A172 (cell line): ENCODE measurements at places on chromosomes 2 and 18.

GRCh38 chr2:101463911-101464641, 10.8 kb downstream of the RFX8 start:
- peak; percentile 83 for DNase-seq

GRCh38 chr2:108446703-108447102, 2.3 kb upstream of the GCC2 start:
- DNase-seq = no peak

- DNase-seq = no peak
Measured at GRCh38 chr18:76846217-76846616, 23.9 kb downstream of the ZNF236 start.

- peak; percentile 13 for DNase-seq
Measured at GRCh38 chr18:43277164-43277600, at the start of gene SYT4. Gene SYT4 (minus strand): TSS chr18:43277490. CDS start chr18:43277281, 209 bp downstream.

DNA sequence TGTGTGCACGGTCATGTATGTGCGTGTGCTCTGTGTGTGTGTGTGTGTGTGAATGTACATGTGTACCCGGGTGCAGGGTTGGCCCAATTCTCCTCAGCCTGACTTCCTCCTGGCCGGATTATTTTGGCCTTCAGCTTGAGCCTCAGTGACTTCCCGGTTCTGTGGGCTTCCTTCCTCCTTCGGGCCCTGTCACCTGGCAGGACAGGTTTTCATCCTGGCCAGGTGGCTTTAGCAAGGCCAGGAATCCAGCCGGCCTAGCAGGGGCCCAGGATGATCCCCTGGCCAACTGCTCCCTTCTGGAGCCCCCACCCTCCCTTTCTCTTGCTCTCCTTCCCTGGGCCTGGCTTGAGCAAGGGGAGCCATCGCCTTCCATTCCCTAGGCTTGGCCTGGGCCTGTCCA, 140.5 kb downstream of the INHBB start:
- DNase-seq = no peak

- DNase-seq = no peak
Measured at GRCh38 chr18:33959609-33960008, 265.1 kb downstream of the NOL4 start.

DNA sequence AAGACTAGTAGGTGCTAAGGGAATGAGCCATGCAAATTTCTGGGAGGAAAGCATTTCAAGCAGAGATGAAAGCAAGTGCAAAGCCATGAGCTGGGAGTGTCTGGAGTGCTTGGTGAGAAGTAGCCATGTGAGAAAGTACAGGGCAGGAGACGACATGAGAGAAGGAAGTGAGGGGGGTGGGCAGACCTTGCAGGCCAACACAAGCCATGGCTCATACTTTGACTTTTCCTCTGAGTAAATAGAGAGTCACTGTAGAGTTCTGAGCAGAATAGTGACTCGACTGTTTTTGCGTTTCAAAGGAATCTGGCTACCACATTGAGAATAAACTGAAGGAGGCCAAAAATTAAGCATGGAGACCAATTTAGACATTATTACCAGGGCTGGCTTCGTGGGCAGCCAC, 42.2 kb downstream of the SCN2A start:
- DNase-seq = no peak

- no peak for DNase-seq
Measured at GRCh38 chr2:14936426-14936825, 303.9 kb downstream of the LRATD1 start.

GRCh38 chr18:56028514-56028913, 440.5 kb upstream of the TCF4 start:
- DNase-seq = peak; percentile 11

DNA sequence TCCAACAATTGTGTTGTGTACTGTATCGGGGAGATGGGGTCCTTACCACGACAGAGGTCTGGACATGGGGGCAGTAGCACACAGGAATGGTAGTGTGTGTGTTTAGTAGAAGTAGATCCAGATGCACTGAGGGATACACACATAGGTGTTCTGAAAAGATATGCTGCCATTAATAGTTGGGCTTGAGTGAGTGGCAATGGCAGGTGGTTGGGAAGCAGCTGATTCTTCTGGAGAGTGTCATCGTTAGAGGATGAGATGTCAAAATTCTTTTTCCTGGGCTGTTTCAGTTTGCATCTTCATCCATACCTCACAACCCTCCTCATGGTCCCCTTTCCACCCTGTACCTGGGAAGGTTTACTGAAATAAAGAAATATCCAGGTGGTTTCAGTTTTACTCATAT, 66.6 kb downstream of the UGGT1 start:
- DNase-seq = no peak

DNA sequence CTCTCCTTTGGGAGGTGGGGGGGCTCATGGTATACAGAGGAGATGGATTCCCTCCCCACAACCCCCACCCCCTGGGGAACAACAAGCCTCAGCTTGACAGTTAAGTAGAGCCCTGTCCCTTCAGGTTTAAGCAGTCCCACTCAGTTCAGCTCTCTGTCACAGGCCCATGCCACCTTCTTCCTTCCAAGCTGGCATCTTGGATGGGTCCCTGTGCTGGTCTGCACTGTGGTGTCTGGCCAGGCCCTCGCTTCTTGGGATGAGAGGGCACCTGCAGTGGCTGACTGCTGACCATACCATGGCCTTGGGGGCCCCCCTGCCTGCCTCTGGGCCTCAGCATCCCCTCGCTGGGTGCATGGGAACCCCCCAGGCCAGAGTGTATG, 20.4 kb upstream of the GPR17 start:
- no peak for DNase-seq

DNA sequence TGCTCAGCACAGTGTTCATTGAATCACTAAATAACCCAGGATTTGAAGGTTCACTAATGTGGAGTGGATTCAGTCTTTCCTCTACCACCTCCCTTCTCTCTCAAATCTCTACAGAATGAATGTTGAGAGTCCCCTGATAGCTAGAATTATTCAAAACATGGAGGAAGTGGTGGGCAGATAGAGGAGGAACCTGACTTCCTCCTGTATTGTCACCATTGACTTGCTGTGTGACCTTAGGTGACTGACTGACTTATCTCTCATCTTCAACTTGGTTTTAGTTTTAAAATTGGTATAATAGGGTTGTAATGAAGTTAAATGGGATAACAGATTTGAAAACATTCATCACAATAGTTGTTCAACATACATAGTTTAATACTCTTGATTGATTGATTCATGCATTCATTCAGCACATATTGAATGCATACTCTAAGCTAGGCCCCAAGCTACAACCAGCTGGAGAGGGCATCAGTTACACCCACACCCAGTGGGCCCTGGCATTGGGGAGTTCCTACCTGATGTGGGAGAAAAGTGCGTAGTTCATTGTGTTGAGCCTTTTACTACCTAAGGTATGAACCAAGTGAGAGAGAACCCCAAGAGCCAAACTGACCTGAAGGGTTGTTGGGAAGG, 96.0 kb downstream of the WDR7 start:
- no peak for DNase-seq

DNA sequence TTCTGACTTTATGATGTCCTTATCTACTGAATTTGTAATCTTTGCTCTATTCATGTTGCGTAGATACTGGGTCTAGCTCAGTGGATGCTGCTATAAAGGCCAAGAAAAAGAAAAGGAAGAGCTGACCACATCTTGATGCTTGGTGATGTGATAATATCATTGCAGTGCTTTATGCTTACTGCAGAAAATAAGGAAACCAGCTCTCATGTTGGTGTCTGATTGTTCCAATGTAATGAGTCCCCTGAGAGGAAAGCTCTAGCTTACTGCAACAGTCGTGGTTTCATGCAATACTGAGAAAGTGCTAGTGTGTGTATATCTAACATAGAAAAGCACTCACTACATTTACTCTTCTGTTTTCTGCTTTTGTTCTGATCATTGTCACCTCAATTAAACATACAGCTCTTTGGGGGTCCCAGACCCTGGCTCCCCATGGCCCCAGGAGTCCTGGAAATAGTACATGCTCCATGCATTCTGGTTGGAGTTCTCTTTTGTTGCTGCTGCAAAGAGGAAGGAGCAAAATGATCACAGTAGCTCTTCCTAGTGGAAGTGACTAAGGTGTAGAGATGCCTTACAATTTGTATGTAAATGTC, 338.8 kb downstream of the CYRIA start:
- DNase-seq = no peak

- DNase-seq = no peak
Measured at GRCh38 chr2:70473101-70473722, 80.4 kb downstream of the TGFA start.

DNA sequence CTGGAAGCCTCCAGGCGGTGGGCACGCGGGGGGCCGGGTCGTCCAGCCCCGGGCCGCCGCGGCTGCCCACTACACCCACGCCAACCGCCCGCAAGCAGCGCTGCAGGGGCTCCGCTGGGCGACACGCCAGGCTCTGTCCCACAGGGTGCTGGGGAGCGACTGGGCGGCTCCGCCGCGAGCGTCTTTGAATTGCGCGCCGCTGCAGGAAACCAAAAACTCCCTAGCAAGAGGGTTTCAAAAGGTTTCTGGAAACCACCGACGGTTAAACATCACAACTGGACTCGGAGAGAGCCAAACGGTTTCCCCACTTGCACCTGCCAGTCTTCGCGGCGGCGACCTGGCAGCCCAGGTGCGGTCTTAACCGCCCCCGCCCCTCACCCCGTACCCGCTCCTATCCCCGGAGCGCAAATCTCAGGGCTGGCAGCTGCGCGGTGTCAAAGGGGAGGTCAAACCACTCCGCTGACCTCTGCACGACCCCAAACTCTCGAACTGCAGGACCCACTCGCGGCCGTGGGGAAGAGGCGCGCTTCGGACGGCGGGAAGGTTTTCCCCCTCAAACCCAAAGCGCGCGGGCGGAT, 1.0 kb downstream of the CXCR4 start:
- DNase-seq = no peak

DNA sequence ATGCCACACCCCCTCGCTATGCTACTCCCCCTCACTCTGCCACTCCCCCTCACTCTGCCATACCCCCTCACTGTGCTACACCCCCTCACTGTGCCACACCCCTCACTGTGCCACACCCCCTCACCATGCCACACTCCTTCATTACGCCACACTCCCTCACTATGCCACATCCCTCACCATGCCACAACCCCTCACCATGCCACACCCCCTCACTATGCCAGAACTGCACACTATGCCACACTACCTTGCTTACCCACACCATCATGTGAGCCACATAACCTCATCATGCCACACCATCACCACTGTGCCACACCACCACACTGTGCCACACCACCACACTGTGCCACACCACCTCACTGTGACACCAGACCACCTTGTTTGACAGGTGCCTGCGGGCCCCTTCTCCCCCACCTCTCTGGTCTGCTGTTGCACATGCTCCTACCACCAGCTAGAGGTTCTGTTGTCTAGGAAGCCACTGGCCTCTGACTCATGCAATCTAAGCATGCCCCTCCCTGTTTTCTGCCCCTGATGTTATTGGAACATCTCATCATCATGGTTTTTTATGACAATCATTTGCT, 22.0 kb downstream of the MARCHF4 start:
- DNase-seq = peak; percentile 81

- DNase-seq = no peak
Measured at GRCh38 chr2:108931372-108931771, 57.6 kb downstream of the EDAR start.

- DNase-seq = no peak
Measured at GRCh38 chr18:31574359-31574758, 17.3 kb upstream of the TTR start.

DNA sequence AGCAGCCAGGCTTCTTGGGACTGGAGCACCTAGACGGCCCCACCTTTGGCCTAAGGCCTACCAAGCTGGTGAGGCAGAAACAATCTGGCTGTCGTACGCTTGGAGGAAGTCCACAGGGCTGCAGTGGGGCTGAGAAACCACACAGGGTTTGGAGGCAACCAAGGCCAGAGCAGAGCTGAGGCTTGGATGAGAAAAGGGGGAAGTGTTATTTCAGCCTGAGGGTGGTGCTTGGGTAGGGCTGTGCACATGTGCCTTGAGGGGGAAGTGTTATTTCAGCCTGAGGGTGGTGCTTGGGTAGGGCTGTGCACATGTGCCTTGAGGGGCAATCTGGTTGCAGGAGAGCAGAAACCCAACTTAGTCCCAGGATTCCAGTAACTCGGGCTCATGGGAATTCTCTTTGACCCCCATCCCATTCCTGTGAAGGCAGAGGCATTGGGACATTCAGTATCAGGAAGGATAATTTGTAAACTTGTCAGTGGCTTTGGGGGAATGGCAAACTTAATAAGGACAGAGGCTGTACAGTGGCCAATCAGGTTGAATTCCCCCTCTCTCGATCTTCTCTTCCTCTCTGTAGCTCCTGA, 971 bp upstream of the FBXO41 start:
- no peak for DNase-seq

- DNase-seq = peak; percentile 23
Measured at GRCh38 chr2:52465287-52465686, 1302.3 kb upstream of the CHAC2 start.

GRCh38 chr2:66198873-66199272, 236.1 kb upstream of the MEIS1 start:
- DNase-seq = no peak

DNA sequence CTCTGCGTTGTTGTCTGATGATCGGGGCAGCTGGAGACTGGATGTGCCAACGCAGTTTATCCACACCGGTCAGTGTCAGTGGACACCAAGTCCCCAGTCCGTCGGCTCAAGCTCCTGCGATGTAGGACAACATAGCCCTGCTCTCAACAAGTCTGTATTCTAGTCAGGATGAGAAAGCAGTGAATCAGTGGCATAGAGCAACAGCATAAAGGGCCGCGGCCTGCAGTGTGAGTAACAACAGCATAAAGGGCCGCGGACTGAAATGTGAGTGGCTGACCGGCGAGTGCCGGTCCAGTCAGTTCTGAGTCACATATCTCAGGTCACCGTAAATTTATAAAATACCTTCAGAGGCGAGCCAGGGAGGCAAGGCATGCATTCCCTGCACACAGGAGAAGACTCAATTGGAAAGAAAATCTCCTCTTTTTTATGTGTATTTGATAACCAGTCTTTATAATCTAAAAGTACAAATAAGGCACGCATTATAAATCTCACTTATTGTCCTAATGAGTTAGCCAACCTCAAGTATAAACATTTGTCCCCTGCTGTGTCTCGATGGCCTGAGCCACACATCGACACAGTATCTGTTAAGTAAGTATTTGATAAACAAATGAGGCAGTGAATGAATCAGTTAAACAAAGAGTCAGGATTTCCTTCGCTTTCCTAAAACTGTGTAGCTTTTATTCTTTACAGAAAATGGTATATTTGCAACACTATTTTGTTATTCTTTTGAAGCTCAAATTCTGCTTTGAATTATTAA, 33.8 kb upstream of the NFATC1 start:
- peak; percentile 75 for DNase-seq

GRCh38 chr2:58906081-58906645, 665.0 kb upstream of the FANCL start:
- DNase-seq = no peak

- no peak for DNase-seq
Measured at GRCh38 chr2:68653034-68653433, 9.7 kb downstream of the PROKR1 start.

- DNase-seq = no peak
Measured at GRCh38 chr18:67549946-67550345, 33.4 kb upstream of the DSEL start.

- DNase-seq = no peak
Measured at GRCh38 chr2:231646476-231646875, 53.8 kb downstream of the TEX44 start.

DNA sequence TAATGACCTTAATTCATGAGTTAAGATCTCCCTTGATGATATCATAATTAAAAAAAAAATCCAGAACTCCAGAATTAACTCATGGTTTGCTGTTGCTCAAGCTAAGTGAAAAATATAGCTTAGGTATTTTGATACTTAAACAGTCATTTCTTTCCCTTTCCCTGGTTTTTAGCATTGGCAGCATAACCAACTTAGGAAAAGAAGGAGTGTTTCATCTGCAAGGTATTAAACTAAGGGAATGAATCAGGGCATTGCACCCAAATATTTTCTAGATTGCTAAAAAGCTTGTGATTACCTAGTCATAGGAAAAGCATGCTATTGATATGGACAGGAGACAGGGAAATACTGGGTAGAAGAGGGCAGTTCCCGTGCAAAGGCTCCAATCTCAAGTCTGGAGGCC, 207.2 kb downstream of the LRP1B start:
- no peak for DNase-seq
